Activated CD4-positive, alpha-beta memory T cell treated with anti-CD3 and anti-CD28 coated beads for 36 hours (primary cell): ENCODE measurements at places on chromosomes 3 and 15.
A peak's percentile ranks its signal among the peaks of the same experiment; 100 is the strongest.

- no peak for DNase-seq
- no peak overlapping the region for H3K4me3 ChIP-seq
- no peak overlapping the region for H3K27ac ChIP-seq
- no peaks in the 10 kb centered on the region for H3K27me3 ChIP-seq
Measured at GRCh38 chr15:97683831-97684230, 276.7 kb upstream of the ARRDC4 start.

DNA sequence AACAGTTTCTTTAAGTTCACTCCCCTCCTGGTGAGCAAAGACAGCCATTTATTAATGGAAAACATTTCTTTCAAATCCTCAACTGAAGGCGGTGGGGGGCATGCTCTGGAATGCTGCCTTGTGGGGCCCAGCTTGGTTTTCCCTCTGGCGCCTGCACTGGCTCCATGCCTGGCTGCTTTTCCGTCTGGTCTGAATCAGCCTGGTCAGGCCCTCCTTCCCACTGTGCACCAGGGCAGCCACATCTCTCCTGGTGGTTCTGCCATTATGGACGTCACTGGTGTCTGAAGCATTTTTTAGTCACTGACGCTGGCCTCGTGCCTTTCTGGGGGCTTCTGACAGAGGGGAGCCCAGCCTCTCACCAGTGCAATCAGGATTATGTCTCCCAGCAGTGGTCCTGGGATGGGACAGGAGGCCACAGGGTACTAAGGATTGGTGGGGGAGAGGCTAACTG, 57.6 kb upstream of the APEH start:
- no peak for DNase-seq
- no peaks in the 10 kb centered on the region for H3K27me3 ChIP-seq
- no peaks in the 10 kb centered on the region for H3K36me3 ChIP-seq
- no peak overlapping the region for H3K4me3 ChIP-seq

- H3K4me1 ChIP-seq, result no peaks in the 10 kb centered on the region
- no peak overlapping the region for H3K4me3 ChIP-seq
- DNase-seq, result peak; percentile 6
- peaks cover 2% of the 10 kb centered on the region for H3K27me3 ChIP-seq
- H3K27ac ChIP-seq, result no peak overlapping the region
- H3K36me3 ChIP-seq, result no peaks in the 10 kb centered on the region
Measured at GRCh38 chr3:127438951-127439350, 151.1 kb upstream of the PRR20G start.

DNA sequence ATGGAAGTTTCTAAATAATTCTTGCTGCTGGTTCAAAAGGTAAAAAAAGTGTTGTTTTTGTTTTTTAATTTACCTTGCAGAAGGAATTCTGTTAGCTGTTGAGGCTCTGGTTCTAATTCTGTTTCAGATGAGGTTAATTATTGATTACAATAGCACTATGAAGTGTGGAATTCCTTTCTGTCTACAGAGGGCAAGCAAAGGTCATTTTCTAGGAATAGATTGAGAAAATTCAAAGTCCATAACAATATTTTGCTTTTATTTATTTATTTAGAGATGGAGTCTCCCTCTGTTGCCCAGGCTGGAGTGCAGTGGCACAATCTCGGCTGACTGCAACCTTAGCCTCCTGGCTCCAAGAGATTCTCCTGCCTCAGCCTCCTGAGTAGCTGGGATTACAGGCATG, 789.6 kb downstream of the GRM7 start:
- H3K27me3 ChIP-seq, result no peaks in the 10 kb centered on the region
- no peaks in the 10 kb centered on the region for H3K36me3 ChIP-seq
- H3K27ac ChIP-seq, result no peak overlapping the region

DNA sequence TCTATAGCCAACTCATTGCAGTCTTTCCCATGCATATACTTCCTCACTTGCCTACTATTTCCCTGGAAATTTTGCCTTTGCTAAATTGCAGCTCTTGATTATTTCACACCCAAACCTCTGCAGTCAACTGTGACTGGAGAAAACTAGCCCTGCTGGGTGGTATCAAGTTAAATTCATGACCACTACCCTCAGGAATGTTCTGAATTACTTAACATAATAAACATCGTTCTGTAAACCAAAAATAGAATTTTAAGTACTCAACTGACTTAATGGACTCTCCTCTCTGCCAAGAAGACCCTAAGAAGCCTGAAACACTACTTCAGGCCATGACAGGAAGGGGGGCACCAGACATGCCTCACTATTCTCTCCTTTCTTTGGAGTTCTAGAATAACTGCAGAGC, 1278.0 kb upstream of the GBE1 start:
- H3K4me1 ChIP-seq, result no peaks in the 10 kb centered on the region
- H3K36me3 ChIP-seq, result no peaks in the 10 kb centered on the region
- DNase-seq, result no peak
- no peak overlapping the region for H3K27ac ChIP-seq
- H3K27me3 ChIP-seq, result no peaks in the 10 kb centered on the region

DNA sequence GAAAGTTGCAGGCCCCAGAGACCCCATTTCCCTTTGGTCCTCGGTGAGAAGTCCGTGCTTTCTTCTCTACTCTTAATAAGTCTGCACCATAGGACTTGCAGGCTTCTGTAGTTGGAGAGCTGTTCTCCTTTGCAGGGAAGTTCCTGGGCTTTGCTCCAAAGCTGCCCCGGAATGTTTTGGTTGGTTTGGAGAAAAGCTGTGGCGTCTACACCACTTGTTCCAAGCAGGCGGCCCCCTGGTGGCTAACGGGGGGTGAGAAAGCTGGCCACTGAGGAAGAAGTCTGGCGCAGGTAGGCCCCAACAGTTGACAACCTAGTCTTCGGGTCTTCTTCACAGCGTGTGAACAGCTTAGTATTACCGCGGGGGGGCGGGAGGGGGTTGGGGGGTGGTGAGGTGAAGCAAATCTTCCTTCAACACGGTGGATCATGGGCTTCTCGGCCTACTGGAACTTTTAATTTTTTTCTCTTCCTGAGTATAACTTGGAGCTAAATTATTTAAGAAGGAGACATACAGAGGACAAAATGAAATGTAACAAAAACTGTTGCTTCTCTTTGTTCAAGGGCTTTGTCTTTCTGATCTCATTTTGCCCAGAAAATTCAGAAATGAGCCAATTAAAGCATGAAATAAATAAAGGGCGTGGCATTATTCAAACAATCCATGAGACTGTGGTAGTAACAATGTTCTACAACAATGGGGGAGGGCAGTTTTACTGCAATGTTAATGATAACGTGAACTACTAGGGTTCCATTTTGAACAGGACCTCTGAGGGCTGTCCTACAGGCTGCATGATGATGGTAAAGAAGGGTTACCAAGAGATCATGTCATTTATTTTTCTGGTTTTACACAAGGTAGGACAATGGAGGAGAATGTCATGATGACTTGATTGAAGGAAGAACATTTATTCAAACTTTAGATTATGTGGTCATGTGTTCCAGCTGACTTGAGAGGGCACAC, 2.2 kb upstream of the THRB start:
- DNase-seq, result no peak
- H3K27me3 ChIP-seq, result peaks cover 39% of the 10 kb centered on the region
- no peak overlapping the region for H3K27ac ChIP-seq
- H3K36me3 ChIP-seq, result no peaks in the 10 kb centered on the region
- no peak overlapping the region for H3K4me3 ChIP-seq

DNA sequence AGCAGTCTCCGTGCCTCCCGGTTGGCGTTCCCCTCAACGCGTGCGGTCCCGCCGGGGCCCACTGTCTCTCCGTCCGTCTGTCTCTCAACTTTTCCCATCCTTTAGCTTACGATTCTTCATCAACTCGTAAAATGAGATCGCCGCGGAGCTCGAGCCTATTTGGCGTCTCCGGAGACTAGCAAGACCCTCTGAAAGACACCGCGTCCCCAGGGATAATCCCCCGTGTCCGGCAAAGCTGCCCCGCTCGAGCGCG, 3.4 kb downstream of the GATA2 start:
- H3K36me3 ChIP-seq, result no peaks in the 10 kb centered on the region
- H3K27ac ChIP-seq, result no peak overlapping the region
- peak overlapping the region; percentile 68 for H3K4me3 ChIP-seq
- peak; percentile 18 for DNase-seq
- H3K27me3 ChIP-seq, result peaks cover 66% of the 10 kb centered on the region
